Inflammatory macrophage treated with lipopolysaccharide for 4 hours (primary cell): ENCODE measurements at places on chromosomes 5 and 9.

- no peak for DNase-seq
These were observed 1278.0 kb downstream of the EFNA5 start for GRCh38 chr5:106392766-106393165.

GRCh38 chr9:126625329-126626126 is 11.8 kb downstream of the LMX1B start:
- DNase-seq = no peak

GRCh38 chr5:177490311-177490991 is 7.0 kb downstream of the PDLIM7 start:
- no peak for DNase-seq

- DNase-seq = no peak
These were observed 89.9 kb downstream of the SLC24A2 start for GRCh38 chr9:19698960-19699359.

GRCh38 chr9:126704892-126705766 is 91.4 kb downstream of the LMX1B start:
- peak; percentile 58 for DNase-seq

GRCh38 chr9:95188459-95188858 is 129.1 kb downstream of the FANCC start:
- peak; percentile 29 for DNase-seq

- DNase-seq = no peak
These were observed 146.4 kb upstream of the TAS2R1 start for GRCh38 chr5:9776525-9776924.

- DNase-seq = no peak
These were observed 848.5 kb upstream of the WWC1 start for GRCh38 chr5:167442922-167443321.

DNA sequence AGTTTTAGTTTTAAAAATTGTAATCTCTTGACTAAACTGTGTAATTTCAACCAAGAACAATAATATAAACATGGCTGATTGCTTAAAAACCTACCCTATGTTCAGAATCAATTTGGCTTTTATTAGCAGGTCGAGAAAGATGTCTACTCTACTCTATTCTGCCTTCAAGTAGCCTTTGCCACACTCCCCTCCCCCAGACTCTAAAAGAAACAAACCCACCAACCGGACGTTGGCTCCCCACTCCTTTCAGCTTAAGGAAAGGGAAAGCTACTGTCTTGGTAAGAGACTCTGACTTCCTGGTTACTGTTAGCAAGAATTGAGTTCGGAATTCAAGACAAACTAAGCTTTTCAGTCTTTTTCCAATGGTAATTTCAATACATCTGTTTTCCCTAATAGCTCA is 46.7 kb downstream of the TNFAIP8 start:
- DNase-seq = no peak

- DNase-seq = peak; percentile 78
These were observed 25.7 kb downstream of the RAPGEF1 start for GRCh38 chr9:131714161-131714646.

DNA sequence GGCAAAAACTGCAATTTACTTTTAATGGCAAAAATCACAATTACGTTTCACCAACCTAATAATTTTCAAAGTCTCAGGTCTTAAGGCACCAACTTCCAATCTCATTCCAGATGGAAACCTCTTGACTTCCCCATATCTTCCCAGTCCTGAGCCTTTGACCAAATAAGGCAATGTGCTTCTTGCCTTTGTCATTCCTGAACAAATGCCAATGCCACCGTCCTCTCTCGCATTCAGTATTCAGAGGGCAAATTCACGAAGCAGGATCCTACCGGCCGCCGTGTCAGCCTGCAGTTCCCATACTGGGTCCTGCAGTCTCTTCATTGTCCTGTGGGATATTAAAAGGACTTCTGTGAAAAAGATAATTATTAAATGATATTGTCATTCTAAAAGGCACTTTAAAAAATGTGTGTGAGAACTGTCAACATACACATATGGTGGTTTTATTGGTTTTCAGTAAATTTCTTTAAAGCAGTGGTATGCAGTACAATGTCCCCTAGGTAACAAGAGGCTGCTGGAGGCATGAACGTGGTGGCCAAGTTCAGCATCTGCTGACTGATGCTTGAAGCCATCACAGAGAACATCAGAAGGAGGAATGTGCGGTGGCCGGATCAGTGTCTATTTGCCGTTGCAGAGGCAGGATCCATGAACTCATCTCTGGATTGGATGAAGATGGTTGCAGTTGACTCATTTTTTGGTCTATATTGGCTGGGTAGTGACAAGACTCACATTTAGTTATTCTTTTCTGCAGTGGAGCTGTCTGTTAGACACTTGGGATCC is 101.4 kb upstream of the IRX4 start:
- DNase-seq = no peak

DNA sequence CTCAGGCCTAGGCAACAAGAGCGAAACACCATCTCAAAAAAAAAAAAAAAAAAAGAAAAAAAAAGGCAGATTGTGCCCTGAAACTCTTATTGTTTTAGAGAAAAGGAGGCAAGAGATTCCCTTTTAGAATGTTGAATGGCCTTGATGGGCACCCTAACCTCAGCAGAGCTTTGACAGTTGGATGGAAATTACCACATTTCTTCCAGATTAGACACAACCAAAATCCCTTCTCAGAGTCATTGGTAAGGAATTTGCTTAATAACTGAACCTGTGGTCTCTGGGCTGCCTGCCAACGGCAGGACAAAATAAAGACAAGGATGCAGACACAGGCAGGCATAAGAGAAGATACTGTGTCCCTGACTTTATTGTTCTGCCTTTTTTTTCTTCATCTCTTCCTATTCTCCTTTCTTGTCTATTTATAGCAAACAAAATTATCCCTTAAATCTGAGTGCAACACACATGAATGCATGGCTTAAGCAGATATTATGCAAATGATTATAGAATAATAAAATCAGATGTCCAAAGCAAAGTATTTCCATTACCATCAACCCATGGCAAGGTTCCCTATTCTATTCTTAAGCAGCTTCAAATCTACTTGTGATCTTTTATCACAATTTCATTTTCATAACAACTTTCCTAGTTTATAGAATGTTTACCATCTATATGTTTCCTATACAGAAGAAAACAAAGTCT is 37.3 kb upstream of the TRIO start:
- DNase-seq = peak; percentile 60
